Lung (tissue), 17 donors: ENCODE measurements at places on chromosomes 1 and 21. TPM values are rescaled to one million over a fixed set of nuclear protein-coding genes. Genes with fewer than 3 reads are reported as not detected.

DNA sequence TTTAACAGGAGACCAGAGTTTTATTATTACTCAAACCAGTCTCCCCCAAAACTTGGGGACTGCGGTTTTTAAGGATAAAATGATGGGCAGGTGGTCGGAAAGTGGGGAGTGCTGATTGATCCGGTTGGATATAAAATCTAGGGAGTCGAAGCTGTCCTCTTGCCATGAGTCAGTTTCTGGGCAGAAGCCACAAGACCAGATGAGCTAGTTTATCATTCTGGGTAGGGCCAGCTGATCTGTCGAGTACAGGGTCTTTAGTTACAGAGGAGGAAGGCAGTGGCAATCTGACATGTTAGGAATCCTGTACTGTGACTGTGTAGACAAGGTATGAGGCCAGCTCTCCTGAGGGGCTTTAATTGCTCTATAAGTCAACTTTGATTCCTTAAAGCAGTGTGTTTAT lies 22.9 kb upstream of the FOXE3 start:
- H3K4me3 ChIP-seq: no peak overlapping the region
- no peak overlapping the region for H3K27ac ChIP-seq
- no peak for DNase-seq
- peaks cover 6% of the 10 kb centered on the region for H3K4me1 ChIP-seq
- no peaks in the 10 kb centered on the region for H3K36me3 ChIP-seq
- no peaks in the 10 kb centered on the region for H3K27me3 ChIP-seq

GRCh38 chr1:7610106-7610731 lies 160.9 kb upstream of the VAMP3 start:
- no peak overlapping the region for H3K27ac ChIP-seq
- H3K36me3 ChIP-seq: no peaks in the 10 kb centered on the region
- no peaks in the 10 kb centered on the region for H3K27me3 ChIP-seq
- DNase-seq: no peak
- H3K4me3 ChIP-seq: no peak overlapping the region
- H3K4me1 ChIP-seq: no peaks in the 10 kb centered on the region

FABP3 gene
- total RNA-seq: 19.1 TPM

DNA sequence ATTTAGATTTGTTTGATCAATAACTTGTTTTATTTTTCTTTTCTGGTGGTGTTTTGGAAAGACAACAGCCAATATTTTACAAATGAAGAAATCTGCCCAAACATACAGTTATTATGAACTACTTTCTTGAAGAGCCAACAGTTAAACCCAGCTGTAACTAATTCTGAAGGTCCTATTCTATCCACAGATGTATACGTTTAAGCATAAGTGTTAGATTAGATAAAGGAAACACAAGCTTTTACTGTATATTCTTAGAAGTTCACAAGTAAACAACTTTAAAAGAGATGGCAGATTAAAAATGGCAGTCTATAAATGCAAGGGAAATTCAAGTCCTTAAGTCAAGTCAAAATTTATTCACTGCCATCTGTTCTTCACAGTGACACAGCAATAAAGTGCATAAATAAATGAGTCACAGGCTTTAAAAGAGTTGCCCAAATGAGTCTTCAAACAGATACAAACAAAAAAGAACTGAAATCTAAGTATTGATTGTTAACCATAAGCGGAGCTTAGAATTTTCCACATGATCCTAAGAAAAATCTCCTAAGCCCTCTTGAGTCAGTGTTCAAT lies 49.9 kb upstream of the KCNH1 start:
- H3K4me3 ChIP-seq: no peak overlapping the region
- no peaks in the 10 kb centered on the region for H3K4me1 ChIP-seq
- no peaks in the 10 kb centered on the region for H3K36me3 ChIP-seq
- H3K27ac ChIP-seq: no peak overlapping the region
- no peak for DNase-seq

- no peaks in the 10 kb centered on the region for H3K27me3 ChIP-seq
- H3K4me1 ChIP-seq: no peaks in the 10 kb centered on the region
- no peak overlapping the region for H3K4me3 ChIP-seq
- H3K36me3 ChIP-seq: no peaks in the 10 kb centered on the region
- DNase-seq: no peak
Measured at GRCh38 chr21:34874684-34875513, 174.2 kb downstream of the RUNX1 start.

GRCh38 chr1:17525996-17526686 lies 13.4 kb upstream of the ARHGEF10L start:
- no peak overlapping the region for H3K27ac ChIP-seq
- DNase-seq: no peak
- H3K27me3 ChIP-seq: no peaks in the 10 kb centered on the region
- no peak overlapping the region for H3K4me3 ChIP-seq
- H3K4me1 ChIP-seq: no peaks in the 10 kb centered on the region

DNA sequence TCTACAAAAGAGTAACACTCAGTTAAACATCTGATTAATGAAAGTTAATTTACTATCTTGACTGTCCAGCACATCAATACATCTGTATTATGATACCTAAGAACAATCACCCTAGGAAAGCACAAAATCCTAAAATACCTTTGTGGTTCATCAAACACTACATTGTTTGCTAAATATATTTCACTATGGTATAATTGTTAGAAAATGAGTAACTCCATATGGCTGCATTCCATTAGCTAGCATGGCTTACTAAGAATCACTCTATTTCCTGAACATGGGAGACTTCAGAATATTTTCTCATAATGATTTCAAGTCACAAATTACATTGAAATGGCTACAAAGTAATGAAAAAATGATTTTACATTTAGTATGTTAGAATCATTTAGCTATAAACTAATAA lies 12.5 kb downstream of the TRMT1L start:
- H3K36me3 ChIP-seq: peaks cover 5% of the 10 kb centered on the region
- no peak overlapping the region for H3K4me3 ChIP-seq
- no peak overlapping the region for H3K27ac ChIP-seq
- no peaks in the 10 kb centered on the region for H3K27me3 ChIP-seq
- H3K4me1 ChIP-seq: no peaks in the 10 kb centered on the region

DNA sequence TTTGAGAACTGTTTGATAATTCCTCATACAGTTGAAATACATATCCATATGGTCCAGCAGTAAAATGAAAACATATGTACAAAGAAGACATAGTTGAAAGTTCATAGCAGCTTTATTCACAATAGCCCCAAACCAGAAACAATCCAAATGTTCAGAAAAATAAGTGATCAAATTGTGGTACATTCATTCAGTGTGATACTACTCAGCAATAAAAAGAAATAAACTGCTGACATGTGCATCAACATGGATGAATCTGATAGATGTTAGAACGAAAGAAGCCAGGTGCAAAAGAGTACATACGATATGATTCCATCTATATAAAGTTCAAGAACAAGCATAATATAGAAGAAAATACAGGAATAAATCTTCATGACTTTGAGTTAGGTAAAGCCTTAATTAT lies 77.2 kb downstream of the EVI5 start:
- H3K27ac ChIP-seq: no peak overlapping the region
- H3K27me3 ChIP-seq: no peaks in the 10 kb centered on the region
- H3K4me3 ChIP-seq: no peak overlapping the region

RAB42 gene
- total RNA-seq: 5.7 TPM

DNA sequence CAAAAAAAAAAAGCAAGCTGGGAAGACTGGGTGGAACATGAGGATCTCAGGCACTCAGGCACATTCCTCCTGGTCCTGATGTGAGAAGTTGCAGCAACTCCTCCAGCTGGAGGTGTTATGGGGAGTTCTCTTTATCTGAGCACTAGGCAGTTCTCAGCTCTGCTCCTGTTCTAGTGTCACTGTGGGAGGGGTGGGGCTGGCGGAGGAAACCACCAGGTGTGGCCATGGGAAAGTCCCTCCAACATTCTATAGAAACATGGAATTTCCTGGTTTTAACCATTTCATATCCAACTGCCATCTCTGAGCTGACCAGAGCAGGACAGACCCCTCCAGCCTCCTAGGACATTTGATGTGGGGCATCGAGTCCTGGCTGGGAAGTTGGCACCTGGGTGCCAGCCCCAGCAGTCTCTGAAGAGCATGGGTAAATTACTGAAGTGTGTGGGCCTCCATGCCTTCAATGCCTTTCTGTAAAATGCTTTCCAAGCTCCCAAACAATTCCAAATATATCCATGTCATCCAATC lies 804 bp upstream of the IKBKE start:
- no peak for DNase-seq
- H3K4me1 ChIP-seq: peaks cover 25% of the 10 kb centered on the region
- peaks cover 3% of the 10 kb centered on the region for H3K36me3 ChIP-seq
- H3K27ac ChIP-seq: no peak overlapping the region

GRCh38 chr1:23529146-23530086 lies 1.6 kb downstream of the E2F2 start:
- DNase-seq: no peak
- H3K4me3 ChIP-seq: no peak overlapping the region
- no peaks in the 10 kb centered on the region for H3K36me3 ChIP-seq
- H3K27ac ChIP-seq: no peak overlapping the region

CCDC181 gene
- 5.7 TPM for total RNA-seq

DNA sequence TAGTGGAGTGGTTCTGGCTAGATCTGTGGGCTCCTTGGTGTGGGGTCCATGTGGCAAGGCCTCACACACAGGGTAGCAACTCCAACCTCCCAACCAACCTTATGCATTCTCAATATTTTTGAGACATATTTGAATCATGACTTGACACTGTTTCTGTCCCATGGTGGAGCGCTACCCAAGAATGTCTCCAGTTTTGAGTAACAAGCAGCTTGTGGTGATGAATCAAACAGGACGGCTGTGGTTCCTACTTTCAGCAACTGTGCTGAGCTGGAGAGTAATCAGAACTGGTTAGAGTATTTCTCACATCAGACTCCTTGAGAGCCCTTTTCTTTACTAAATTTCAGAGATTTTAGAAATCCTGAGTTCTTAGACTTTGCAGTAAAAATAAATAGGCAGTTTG lies 3.1 kb downstream of the LCE3D start:
- no peaks in the 10 kb centered on the region for H3K36me3 ChIP-seq
- no peaks in the 10 kb centered on the region for H3K27me3 ChIP-seq
- H3K4me1 ChIP-seq: no peaks in the 10 kb centered on the region
- no peak for DNase-seq
- no peak overlapping the region for H3K4me3 ChIP-seq
- H3K27ac ChIP-seq: no peak overlapping the region

DPT gene
- total RNA-seq: 7.4 TPM

- no peak for DNase-seq
- no peak overlapping the region for H3K27ac ChIP-seq
- no peaks in the 10 kb centered on the region for H3K27me3 ChIP-seq
- H3K4me3 ChIP-seq: no peak overlapping the region
- no peaks in the 10 kb centered on the region for H3K4me1 ChIP-seq
Measured at GRCh38 chr1:81420760-81421159, 380.0 kb upstream of the ADGRL2 start.

GRCh38 chr1:221141096-221141495 lies 261.9 kb downstream of the HLX start:
- no peak for DNase-seq
- peaks cover 26% of the 10 kb centered on the region for H3K4me1 ChIP-seq
- no peak overlapping the region for H3K4me3 ChIP-seq
- no peak overlapping the region for H3K27ac ChIP-seq
